ENCODE measurements at places on chromosomes 11 and 22.

GRCh38 chr11:113960702-113961330 lies 14.1 kb upstream of the HTR3A start:
- DNase-seq, result no peak

- no peak for DNase-seq
Observed at GRCh38 chr22:49569286-49570031, 258.2 kb downstream of the BRD1 start.

- no peak for DNase-seq
Observed at GRCh38 chr22:33418484-33418883, 360.3 kb upstream of the SYN3 start.

DNA sequence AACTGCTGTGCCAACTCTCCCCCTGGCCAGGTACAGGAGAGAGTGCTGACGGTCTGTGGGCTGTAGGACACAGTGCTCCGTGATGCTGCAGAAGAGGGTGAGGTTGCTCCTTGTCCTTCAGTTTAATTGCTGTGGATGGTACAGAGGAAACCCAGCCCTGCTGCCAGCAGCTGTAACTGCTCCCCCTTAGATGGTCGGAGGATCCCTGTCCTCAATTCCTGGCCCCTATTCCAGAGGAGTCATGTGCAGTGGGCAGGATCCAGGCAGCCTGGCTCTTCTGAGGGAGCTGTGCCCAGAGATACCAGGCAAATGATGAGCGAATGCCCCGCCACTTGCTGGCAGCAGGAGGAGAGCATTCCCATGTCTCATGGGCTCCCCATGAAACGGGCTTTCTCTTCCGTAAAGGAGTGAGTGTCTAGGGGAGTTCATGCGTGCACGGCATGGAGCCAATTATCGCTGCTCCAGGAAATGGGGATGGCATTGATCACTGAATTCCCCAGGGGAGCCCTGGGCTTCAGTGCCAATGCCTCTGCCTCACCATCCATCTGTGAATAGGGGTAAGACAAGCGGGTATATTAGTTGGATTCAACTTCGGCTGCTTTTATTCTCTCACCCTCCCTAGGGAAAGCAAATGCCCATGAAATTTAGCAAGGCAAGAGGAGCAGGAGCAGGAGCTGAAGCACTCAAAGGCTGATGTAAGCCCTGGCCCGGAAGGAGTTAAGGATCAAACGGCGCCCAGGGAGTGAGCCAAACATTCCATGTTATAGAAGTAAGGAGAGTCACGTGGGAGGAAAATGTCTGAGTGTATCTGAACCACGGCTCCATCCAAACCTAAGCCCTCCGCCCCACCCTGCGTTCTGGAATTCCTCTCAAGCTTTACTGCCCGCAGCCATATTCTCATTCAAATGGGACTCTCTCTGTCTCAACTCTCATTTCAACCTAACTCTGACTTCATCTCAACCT lies 51.0 kb upstream of the CSNK2A3 start:
- no peak for DNase-seq

DNA sequence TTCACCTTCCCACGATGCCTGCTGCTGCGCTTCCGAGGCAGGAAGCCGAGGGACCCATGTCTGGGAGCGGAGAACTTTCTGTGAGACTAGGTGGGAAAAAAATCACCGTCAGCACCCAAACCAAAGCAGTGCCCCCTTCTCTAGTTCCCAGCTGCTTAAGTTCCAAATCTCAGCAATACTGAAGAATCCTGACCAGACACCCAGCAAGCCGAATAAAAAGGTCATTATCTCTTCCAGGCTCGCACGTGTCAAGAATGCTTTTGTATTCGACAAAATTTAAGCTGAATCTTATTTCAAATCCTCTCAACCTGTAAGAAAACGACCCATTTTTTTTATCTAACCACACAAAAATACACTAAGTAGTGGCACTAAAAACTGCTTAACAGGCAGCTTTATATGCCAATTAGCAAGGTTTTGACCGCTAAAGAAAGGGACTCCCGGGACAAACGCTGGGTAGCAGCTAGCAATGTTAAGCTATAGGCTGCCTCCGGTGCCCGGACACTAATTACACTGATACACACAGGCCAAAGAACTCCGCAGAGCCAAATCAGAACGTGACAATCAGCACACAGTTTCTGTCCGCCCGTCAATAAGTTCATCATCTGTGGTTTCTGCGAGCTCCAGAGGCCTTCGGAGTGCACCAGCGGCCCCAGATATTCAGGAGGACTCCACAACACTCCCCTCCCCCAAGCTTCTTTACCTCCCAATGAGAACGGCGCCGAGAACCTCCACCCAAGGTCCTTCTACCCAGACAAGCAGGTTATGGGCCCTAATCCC lies 728 bp downstream of the RPL3 start:
- DNase-seq, result no peak

DNA sequence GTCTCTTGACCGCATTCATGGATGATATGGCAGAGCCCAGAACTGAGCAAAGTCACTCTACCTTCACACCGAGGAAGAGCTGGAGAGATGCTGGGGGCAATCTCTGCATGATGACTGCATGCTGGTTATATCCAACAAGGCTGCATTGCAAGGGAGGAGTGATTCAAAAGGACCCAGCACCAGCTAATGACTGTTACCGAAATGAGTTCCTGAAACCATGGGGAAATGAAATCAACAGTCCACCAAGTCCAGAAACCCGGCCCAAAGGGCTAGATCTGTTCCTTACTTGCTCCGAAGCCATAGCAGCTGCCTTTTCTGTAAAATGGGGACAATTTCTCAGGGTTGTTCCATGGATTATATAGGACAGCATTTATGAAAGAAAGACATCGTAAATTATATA lies 1.2 kb upstream of the SMIM35 start:
- no peak for DNase-seq

GRCh38 chr11:9380773-9381172 lies 3.7 kb upstream of the IPO7 start:
- no peak for DNase-seq

DNA sequence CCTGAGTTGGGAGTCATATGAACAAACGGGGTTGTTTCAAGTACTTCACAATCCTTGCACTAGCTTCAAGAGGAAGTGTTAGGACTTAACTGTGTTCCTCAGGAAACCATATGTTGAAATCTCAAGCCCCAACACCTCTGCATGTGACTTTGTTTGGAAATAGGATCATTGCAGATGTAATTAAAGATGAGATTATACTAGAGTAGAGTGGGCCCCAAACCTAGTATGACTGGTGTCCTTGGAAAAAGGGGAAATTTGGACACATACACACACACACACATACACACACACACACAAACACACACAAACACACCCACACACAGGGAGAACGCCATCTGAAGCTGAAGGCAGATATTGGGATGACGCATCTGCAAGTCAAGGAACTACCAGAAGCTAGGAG lies 6.4 kb upstream of the CEP295 start:
- DNase-seq, result no peak

- DNase-seq, result no peak
Observed at GRCh38 chr22:33917744-33918406, 2.4 kb downstream of the LARGE1 start.

DNA sequence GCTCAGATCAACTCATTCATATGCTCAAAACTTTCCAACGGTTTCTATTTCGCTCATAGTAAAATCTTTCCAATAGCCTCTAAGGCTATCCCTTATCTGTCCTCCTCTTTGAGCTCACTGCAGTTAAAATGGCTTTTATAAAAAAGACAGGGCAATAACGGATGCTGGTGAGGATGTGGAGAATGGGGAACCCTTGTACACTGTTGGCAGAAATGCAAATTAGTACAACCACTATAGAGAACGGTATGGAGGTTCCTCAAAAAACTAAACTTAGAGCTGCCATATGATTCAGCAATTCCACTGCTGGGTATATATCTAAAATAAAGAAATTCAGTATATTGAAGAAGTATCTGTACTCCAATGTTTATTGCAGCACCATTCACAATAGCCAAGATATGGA lies 345.6 kb downstream of the DLG2 start:
- no peak for DNase-seq

GRCh38 chr22:19827341-19828034 lies 27.2 kb downstream of the GNB1L start:
- no peak for DNase-seq

GRCh38 chr11:17610085-17610894 lies 63.2 kb downstream of the OTOG start:
- DNase-seq, result no peak

DNA sequence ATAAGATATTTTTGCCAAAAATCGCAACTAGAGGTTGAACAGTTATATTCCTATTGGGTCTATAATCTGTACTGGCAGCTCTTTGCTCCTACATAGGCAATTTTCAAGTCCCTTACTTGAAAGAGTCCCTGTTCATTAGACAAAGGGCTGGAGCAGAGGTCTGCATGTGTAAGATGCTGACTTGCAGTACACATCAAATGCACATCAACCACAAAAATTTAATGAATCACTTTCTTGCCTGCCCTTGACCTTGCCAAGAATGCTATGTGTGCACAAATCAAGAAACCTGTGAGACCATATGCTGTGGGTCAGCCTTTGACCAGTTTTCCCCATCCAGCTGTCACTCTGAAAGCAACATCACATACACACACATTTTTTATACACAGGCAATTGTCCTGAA lies 661.5 kb downstream of the LRRC4C start:
- no peak for DNase-seq

GRCh38 chr22:32830957-32831356 lies 29.5 kb downstream of the TIMP3 start:
- no peak for DNase-seq

DNA sequence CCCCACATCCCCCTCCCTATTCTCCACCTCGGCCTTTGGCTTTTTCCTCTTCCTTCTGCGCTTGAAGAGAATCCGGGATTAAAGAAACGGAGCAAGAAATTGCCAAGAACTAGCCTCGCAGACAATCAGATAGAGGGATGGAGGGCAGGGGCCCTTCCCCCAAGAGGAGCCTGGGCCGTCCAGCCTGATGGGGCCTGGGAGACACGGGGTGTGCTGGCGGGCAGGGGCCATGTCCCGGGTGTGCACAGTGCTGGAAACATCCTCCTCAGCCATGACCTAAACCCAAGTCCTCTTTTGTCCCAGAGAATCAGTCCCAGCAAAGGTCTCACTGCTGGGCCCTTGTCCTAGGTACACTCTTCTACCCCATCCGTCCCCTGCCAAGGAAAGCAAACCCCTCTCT lies 47.7 kb upstream of the LMO1 start:
- no peak for DNase-seq
